LHCN-M2 (cell line): ENCODE measurements at places on chromosomes 1 and 21. TPM values are rescaled to one million over a fixed set of nuclear protein-coding genes. Genes with fewer than 3 reads are reported as not detected.

GNPAT gene
- total RNA-seq: 79.7 TPM in 2 replicates

ETV3L gene
- total RNA-seq: not detected in 2 replicates

CLDN19 gene
- not detected in 2 replicates for total RNA-seq

GRCh38 chr1:197843401-197843800 lies 59.0 kb upstream of the C1orf53 start:
- DNase-seq: no peak

GRCh38 chr1:7705048-7705907 lies 65.8 kb upstream of the VAMP3 start:
- no peak for DNase-seq

- DNase-seq: peak; percentile 95
These were observed 5.1 kb upstream of the ARNT start for GRCh38 chr1:150881331-150882070.

DNA sequence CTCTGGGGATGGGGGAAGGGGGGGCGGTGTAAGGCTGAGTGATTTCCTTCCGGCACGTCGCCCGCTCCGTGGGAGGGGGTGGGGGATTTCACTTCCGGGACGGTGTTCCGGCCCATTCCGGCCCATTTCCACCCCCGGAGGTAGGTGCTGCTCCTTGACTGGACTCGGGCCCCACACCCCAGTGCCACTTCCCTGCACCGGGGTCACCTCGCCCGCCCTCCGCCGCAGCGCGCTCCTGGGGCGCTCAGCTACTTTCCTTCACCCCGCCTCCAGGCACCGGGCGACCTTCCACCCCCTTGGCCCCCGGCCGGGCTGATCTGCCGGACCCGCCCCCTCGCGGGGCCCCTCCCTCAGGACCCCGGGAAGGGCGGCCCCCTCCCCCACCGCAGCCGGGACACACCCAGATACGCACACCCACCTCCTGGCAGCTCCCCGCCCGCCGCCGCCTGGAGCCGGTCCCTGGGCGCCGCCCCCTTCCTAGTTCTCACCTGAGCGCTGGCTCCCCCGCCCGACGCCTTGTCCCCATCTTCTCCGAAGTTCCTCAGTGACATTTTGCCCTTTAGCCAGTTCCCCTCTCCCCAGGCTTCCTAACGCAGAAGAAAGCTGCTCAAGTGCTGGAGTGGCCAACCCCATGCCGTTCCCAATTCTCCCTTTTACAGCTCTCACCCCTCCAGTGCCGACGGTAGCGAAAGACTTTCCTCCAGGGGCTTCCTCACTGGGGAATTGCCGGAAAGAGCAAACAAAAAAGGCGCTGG lies at the start of gene ZBTB37:
TSS of gene ZBTB37 (plus strand) at position 115 of the 755 bp plus-strand sequence. CDS start 1,846 bp downstream, outside the sequence.
- no peak for DNase-seq

DNA sequence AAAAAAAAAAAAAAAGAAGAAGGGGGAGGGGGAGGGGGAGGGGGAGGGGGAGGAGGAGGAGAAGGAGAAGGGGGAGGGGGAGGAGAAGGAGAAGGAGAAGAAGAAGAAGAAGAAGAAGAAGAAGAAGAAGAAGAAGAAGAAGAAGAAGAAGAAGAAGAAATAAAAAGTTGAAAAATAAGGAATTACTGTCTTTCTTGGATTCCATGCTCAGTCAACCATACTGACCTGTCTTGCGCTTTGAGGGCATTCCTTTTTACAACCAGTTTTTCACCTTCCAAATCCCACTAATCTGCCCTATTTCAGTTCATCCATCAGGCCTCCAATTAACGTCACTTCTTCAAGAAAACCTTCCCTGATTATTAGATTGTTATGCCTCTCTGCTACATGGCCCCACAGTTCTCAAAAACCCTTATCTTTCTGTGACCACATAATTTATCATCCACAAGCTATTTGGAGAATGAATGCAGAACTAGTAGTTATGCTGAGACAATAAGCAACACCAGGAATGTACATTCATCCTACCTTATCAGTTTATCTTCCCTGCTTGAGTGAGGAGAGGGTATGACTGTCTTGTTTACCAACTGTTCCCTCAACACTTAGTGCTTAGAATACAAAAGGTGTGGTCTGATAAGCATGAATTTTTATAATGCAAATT lies 57.5 kb upstream of the GUCA2A start:
- DNase-seq: no peak

GRCh38 chr1:60740154-60740553 lies 342.2 kb upstream of the NFIA start:
- DNase-seq: no peak
